Stimulated activated CD4-positive, alpha-beta T cell treated with anti-CD3 and anti-CD28 coated beads, TNF-alpha, amount 100 ng/mL, for 24 hours (primary cell): ENCODE measurements at places on chromosomes 6 and 20.

GRCh38 chr6:127497410-127497809 lies 21.7 kb downstream of the MTCL3 start:
- no peak for DNase-seq

DNA sequence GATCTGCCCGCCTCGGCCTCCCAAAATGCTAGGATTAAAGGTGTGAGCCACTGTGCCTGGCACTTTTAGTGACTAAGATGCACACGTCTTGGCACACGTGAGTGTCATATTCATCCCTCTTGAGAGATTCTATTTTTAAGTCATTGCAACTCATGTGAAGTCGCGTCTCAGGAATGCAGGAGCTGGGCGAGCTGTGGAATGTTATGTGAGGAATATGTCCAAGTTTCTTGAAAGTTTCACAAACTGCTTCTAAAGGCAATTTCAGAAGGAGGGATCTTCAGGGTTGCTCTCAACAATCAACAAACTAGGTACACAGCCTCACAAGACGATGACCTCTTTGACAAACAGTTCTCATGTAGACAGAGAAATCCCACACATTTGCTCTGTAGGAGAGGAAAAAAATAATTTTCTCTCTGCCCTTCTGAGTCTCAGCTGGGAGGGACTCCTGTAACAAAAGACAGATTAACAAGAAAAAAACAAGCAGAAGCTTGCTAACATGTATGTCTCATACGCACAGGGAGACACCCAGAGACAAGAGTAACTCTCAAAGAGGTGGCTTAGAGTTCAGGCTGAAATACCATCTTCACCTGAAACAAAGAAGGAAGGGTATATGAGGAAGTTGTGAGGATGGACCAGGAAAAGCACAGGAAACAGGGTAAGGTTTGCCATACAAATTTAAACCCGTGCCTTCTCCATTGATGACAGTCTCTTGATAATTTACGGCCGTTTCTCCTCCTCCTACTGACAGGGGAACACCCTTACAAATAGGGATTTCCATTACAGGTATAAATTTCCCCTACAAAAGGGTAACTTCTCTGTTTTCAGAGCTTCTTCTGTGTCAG lies 45.3 kb upstream of the FAM50B start:
- no peak for DNase-seq

GRCh38 chr6:56483929-56484328 lies 158.8 kb downstream of the DST start:
- no peak for DNase-seq

GRCh38 chr6:165968408-165968807 lies 199.2 kb downstream of the TBXT start:
- DNase-seq = no peak
